ENCODE measurements at places on chromosomes 4 and X.

DNA sequence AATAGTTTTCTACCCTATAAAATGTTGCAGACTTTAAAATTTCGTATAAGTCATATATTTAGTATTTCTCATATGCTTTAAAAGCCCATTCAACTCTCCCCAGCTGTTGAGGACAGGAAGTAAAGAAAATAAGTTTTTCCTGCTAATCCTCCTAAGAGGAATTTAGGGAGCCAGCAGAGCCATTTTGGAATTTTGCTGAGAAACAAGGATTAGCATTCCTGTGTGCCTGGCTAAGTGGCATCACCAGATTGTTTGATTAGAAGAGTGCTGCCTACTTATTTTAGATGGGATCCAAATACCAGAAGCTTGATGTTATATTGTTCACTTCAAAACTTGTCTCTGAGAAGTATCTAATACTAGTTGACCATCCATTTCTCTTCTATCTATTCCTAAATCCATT, 131.2 kb upstream of the HHIP start:
- no peak for DNase-seq

GRCh38 chrX:45186643-45187026, 14.0 kb downstream of the DIPK2B start:
- DNase-seq, result no peak

GRCh38 chrX:153801669-153802068, 7.2 kb downstream of the SSR4 start:
- no peak for DNase-seq

DNA sequence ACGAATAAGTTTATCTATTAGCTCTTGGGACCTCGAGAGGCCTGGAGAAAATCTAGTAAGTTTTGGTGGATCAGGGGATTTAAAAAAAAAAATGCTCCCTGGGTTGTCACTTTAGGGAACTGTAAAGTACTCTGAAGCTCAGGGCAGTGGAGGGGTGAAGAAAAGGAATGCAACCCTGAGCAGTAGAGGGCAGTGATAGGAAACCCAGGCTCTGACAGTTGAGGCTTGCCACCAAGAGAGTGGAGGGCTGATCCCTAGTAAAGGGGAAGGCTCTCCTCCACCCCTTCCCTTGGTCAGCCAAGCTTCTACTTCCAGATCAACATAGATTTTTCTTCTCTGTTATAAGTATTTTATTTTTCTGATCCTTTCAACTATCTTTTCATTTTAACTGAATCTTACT, 73.1 kb downstream of the FBXO8 start:
- no peak for DNase-seq

- DNase-seq, result no peak
Measured at GRCh38 chrX:129510331-129510730, 13.0 kb downstream of the SMARCA1 start.

- DNase-seq, result no peak
Measured at GRCh38 chr4:74789518-74789917, 4.8 kb downstream of the BTC start.

- DNase-seq, result no peak
Measured at GRCh38 chrX:134658002-134658759, at the start of gene PLAC1. Gene PLAC1 (minus strand): TSS chrX:134658471. CDS start chrX:134566682, 91,789 bp downstream.

DNA sequence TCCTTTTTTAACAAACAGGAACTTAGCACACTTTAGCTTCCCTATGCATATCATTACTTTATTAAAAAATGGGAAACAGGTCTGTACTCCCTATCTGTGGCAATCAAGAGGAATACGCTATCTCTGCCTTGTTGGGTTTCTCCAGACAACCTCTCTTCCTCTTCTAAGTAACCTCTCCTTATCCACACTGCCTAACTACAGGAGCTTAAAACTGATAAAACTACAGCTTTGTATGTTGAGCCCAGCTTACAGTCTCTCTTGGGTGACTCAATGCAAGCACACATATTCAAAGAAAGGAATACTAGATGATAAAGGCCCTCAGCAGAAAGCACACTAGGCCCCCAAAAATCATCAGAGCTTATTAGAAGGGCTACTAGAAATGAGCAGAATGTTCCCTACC, 8.9 kb downstream of the NUP62CL start:
- DNase-seq, result no peak

DNA sequence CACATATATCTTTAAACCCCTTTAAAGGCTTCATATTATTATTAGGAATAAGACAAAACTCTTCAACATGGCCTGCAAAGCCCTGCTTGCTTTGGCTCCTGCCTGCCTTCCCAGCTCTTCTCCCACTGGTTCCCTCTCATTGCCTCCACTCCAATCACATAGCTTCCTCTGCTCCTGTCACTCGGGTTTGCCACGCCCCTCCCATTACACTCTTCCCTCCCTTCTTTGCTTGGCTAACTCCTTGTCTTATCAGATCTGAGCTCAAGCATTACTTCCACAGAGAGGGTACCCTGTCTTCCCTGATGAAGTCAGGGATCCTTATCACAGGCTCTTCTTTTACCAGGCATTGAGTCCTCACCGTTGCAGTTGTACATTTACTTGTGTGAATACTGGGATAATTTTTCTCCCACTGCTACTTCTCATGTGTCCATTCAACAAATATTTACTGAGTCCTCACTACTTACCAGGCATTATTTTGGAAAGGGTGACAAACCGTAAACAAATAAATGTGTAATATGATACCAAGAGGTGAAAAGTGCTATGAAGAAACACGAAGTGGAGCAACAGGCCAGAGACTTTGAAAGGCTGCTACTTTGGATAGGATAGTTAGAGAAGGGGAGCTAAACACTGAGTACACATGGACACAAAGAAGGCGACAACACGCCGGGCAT, 3.2 kb upstream of the VGLL1 start:
- DNase-seq, result no peak

- DNase-seq, result no peak
Measured at GRCh38 chr4:82519072-82519471, 42.7 kb downstream of the TMEM150C start.

GRCh38 chr4:151267822-151268535, 9.0 kb upstream of the PRSS48 start:
- no peak for DNase-seq

- DNase-seq, result no peak
Measured at GRCh38 chr4:138451276-138451663, 209.1 kb upstream of the SLC7A11 start.

- no peak for DNase-seq
Measured at GRCh38 chrX:45200741-45201234, at the start of gene DIPK2B. Gene DIPK2B (minus strand): TSS chrX:45200876. CDS start chrX:45200826, 50 bp downstream.

DNA sequence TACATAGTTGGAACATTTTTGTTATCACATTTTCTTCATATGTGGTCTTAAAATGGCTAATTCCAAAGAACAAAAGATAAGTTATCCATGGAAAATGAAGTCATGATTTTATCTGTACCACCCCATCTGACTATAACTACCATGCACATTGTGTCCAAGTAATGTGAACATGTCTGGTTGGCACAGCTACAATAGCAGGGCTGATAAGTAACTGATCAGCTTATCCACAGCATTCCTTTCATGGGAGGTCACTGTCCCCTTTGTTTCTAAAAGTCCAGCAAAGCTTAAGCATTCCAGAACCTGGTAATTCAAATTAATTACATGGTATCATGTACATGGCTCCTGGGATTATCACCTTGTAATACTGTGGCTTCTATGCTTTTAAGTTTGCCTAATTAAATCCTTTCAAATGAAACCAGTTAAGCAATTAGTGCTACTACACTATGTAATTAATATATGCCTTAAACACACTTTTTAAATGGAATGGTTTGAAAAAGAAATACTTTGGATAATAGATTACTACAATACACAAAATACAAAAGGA, 21.1 kb upstream of the SORBS2 start:
- DNase-seq, result peak; percentile 37

- DNase-seq, result no peak
Measured at GRCh38 chr4:69054578-69055200, 41.6 kb upstream of the UGT2B7 start.

DNA sequence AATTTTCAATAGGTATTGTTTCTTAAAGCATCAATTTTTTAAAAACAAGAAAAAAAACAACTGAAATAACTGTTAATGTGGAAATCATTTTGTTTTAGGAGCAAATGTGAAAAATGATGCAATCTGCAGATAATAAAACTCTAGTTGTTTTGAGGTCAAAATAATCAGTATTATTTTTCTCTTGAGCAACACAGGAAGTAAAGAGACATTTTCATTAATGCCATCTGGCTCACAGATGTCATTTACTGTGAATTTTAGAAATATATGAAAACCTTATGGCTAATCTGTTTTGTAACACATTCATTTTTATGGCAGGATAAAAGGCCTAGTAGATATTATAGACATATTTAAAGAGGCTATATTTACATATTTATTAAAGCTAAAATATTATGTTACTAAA, 141.6 kb downstream of the PCDH18 start:
- no peak for DNase-seq

DNA sequence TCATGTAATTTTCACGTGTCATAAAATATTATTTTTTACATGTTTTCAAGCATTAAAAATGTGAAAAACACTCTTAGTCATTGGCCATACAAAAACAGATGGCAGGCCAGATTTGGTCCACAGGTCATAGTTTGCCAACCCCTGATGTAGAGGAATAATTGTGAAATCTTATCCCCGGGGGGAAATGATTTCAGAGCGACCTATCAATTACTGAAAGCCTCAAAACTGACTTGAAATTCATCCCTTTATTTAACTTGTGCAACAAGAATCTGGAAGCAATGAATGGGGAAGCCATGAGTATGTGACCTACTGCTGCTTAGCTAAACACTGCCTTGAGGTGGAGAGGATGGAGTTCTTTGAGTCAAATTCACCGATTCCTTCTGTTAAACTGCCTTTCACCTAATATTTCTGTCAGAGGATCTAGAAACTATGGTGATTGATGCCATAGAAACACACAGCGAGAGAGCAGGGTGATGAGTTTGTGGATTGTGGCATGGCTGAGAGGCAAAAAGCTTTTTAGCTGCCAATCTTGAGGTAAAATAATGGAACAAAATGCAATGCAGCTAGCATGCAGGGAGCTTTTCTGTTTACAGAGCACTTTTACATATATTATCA, 30.3 kb upstream of the BRS3 start:
- DNase-seq, result no peak

- peak; percentile 59 for DNase-seq
Measured at GRCh38 chrX:40107291-40108161, 9.8 kb upstream of the BCOR start.

DNA sequence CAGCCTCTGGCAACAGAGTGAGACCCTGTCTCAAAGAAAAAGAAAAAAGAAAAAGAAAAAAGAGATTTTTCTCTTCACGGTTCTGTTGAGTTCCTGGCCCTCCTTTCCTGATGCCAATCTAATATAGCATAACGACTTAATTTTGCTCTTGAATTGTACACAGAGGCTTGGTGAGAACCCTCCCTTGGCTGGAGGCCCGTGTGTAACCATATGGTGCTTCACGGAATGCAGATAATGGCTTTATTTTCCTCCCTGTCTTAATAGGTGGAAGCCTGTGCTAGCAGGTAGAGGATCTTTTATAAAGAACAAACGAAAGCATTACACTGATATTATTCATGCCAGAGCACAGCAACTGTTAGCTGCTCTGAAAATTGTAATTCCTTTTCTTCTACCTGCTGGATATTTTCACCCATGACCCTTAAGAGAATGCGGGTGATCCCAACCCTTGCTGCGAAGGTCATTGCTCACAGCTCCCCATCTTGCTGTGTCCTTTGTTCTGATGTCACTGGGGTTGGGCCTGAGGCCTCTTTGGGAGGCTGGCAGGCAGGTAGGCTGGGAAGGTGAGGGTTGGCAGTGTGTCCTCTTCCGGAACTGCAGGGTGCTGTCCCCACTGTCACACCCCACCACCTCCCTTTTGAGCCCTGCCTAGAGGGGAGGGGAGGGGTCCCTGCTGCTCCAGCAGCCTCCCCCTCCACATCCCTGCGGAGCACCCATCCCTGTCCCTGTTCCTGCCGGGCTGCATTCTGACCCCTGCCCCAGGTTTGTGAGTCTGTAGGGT, 83.8 kb upstream of the STOX2 start:
- DNase-seq, result no peak

DNA sequence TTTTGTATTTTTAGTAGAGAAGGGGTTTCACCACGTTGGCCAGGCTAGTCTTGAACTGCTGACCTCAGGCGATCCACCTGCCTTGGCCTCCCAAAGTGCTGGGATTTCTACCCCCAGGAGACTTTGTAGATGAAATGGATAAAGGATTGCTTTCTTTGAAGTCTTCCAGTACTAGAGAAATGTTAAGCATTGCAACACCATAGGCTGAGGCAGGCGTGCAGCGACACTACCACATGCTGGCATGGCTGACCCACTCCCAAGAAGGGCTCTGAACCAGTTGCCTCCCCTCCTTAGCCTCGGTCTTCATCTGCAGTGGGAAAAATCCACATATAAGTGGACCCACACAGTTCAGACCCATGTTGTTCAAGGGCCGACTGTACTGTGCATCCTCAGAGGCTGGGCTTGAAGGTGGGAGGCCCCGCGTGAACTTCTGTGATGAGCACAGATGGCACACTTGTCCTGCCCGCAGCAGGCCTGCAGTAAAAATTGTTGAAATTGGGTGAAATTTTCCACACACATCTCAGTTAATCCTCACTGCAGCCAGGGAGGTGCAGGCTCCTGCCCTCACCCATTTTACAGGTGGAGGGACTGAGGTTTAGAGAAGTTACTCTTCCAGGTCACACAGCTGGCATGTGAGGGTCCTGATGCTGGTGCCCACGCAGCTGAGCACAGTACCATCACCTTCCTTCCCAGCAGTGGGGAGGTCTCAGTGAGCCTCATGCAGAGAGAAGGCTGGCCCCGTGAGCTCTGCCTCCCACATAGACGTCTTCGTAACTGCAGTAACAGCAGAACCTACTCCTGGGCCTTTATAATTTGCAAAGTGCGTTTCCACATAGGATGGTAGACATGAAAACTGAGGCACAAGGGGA, 35.5 kb downstream of the HTRA3 start:
- no peak for DNase-seq

DNA sequence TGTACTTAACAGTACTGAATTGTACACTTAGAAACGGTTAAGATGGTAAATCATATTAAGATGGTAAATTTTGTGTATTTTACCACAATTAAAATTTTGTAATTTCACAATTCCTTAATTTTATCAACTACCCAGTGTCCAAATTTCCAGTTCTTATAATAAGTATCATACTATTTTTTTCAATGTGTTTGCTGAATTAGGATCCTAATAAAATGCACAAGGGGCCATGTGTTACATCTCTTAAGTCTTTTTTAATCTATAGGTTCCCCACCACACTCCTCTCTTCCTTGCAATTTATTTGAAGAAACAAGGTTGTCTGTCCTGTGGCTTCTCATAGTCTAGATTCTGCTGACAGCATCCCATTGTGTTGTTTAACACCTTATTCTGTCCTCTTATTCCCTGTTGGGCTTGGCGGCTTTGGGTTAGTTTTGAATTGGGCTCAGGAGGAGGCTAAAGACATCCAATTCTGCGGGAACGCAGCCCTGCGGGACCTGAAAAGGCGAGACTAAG, 533 bp upstream of the SYAP1 start:
- no peak for DNase-seq
